ENCODE measurements at places on chromosomes 5 and 9. TPM values are rescaled to one million over a fixed set of nuclear protein-coding genes. Genes with fewer than 3 reads are reported as not detected.

The BICD2 gene
- total RNA-seq, result 34.0 TPM

DNA sequence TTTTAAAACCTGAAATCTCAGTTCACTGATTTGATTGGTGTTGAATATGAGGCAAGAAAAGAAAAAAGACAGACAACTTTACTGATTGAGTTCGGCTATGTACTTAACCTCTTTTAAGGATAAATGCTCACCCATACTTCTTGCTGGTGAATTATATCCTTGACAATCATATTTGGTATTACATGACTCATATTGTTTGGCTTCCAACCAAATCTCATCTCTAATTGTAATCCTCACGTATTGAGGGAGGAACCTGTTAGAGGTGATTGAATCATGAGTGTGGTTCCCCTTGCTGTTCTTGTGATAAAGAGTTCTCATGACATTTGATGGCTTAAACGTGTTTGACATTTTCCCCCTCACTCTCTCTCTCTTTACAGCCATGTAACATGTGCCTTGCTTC lies 255.6 kb upstream of the IZUMO3 start:
- H3K27me3 ChIP-seq, result no peaks in the 10 kb centered on the region
- DNase-seq, result no peak
- no peaks in the 10 kb centered on the region for H3K4me1 ChIP-seq

The TIMD4 gene
- total RNA-seq, result 1.5 TPM

DNA sequence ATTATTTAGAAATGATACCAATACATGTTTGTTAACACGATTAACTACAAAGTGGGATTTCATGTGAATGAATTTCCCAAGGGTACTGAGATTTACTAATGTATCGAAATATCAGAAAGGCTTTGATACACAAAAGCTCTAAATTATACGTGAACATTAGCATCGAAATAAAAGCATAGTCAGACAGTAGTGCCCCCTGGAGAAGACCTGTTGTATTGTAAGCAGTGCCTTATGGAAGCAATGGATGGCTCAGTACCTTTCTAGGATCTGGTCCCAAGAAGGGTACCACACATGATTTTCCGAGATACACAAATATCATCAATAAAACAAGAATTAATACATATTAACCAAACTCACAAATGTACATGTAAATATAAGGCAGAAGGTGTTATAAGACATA lies 153.8 kb downstream of the CDH12 start:
- no peaks in the 10 kb centered on the region for H3K27me3 ChIP-seq
- DNase-seq, result no peak
- H3K4me3 ChIP-seq, result no peak overlapping the region

The PCDHGA6 gene
- 0.10 TPM for total RNA-seq

DNA sequence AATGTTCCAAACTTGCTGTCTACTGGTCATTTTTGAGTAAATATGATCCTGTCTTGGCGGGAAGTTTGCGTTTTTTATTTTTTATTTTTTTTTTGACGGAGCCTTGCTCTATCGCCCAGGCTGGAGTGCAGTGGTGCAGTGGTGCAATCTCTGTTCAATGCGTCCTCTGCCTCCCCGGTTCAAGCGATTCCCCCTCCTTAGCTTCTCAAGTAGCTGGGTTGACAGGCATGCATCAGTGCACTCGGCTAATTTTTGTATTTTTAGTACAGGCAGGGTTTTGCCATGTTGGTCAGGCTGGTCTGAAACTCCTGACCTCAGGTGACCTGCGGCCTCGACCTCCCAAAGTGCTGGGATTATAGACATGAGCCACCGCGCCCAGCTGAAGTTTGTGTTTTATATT lies 45.4 kb downstream of the FGF18 start:
- peaks cover 47% of the 10 kb centered on the region for H3K27me3 ChIP-seq
- H3K4me3 ChIP-seq, result no peak overlapping the region
- no peak overlapping the region for H3K27ac ChIP-seq
- H3K36me3 ChIP-seq, result no peaks in the 10 kb centered on the region
- no peaks in the 10 kb centered on the region for H3K4me1 ChIP-seq
- DNase-seq, result no peak

The DNM1 gene
- total RNA-seq, result 2.2 TPM

The ADGRV1 gene
- 0.52 TPM for total RNA-seq

DNA sequence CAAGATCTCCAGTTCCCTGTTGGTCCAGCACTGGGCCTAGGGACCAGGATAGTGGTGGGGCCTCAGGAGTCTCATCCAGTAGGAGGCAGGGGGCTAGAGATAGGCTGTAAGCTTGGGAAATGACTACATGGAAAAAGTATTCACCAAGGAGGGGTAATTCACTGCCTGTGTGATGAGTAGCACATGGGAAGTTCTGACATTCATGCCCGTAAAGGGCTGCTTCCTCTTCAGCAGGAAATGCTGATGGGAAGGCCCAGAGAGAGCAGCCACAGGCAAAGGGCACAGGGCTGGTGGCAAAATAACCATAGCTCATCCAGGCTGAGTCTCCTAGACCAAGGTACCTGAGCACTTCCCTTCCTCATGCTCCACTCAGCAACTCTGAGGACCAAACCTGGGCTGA lies 23.1 kb upstream of the FRRS1L start:
- no peak for DNase-seq
- H3K27ac ChIP-seq, result no peak overlapping the region
- H3K4me1 ChIP-seq, result no peaks in the 10 kb centered on the region
- peaks cover 11% of the 10 kb centered on the region for H3K27me3 ChIP-seq
- no peaks in the 10 kb centered on the region for H3K36me3 ChIP-seq

DNA sequence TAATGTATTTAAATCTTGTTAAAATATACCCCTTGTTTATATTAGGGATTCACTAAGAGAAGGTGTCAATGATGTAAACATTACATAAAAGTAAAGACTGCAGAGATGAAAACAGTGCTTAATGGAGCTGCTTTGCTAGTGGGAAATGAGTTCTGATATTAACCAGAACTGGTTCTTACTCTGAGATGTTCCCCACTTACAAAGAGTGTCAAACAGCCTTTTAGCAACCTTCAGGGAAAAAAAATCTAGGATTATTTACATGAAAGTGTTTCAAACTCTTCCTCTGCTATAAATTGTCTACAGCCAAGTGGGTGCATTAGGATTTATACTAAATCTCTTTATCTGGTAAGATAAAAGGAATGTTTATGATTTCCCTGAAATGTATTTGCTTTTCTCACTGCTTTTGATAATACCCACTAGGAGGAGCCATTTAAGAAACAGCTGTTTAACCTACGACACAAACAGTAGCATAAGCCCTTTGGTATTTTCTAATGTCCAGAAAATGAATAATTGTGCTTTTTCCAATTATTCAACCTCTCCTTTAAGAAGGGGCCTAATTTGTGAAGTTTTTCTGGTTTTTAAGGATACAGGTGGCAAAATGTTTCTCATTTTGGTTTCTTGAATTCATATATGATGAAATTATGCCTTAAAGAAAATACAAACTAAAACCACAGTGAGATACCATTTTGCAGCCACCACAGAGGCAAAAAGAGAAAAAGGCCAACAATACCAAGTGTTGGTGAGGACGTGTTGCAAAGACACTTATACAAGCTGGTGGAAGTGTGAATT lies 186.3 kb downstream of the TLE4 start:
- no peak overlapping the region for H3K4me3 ChIP-seq
- H3K27me3 ChIP-seq, result peaks cover 5% of the 10 kb centered on the region
- no peaks in the 10 kb centered on the region for H3K36me3 ChIP-seq
- H3K4me1 ChIP-seq, result no peaks in the 10 kb centered on the region
- no peak for DNase-seq

The POU5F2 gene
- 2.9 TPM for total RNA-seq

The PCDHA1 gene
- not detected for total RNA-seq

- H3K4me3 ChIP-seq, result no peak overlapping the region
- no peak for DNase-seq
- H3K27me3 ChIP-seq, result peaks cover 6% of the 10 kb centered on the region
Measured at GRCh38 chr9:110446171-110446570, 108.5 kb upstream of the TXNDC8 start.

The SLC6A7 gene
- total RNA-seq, result not detected

The GARIN3 gene
- not detected for total RNA-seq

DNA sequence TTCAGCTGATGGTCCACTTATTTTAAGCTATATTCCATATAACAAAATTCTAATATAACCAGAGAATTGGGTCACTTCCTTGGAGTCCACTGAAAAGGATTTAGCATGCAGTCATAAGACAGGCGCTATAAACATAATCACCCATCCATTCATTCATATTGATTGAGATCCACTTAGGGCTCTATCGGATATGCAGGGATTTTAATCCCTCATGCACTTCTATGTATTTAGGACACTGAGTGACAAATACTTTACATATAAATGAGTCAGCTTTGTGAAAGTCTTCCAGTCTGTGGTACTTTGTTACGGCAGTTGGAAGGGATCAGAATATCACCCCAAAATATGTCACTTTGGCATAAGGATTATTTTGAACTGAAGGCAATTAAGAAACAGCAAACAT lies 127.3 kb upstream of the ZNF608 start:
- H3K4me1 ChIP-seq, result no peaks in the 10 kb centered on the region
- H3K36me3 ChIP-seq, result no peaks in the 10 kb centered on the region
- DNase-seq, result no peak
- H3K4me3 ChIP-seq, result no peak overlapping the region
- no peaks in the 10 kb centered on the region for H3K27me3 ChIP-seq
- no peak overlapping the region for H3K27ac ChIP-seq

The NIM1K gene
- total RNA-seq, result 1.1 TPM

The FBP2 gene
- not detected for total RNA-seq

The LCP2 gene
- 333 TPM for total RNA-seq

The IFNA2 gene
- not detected for total RNA-seq

DNA sequence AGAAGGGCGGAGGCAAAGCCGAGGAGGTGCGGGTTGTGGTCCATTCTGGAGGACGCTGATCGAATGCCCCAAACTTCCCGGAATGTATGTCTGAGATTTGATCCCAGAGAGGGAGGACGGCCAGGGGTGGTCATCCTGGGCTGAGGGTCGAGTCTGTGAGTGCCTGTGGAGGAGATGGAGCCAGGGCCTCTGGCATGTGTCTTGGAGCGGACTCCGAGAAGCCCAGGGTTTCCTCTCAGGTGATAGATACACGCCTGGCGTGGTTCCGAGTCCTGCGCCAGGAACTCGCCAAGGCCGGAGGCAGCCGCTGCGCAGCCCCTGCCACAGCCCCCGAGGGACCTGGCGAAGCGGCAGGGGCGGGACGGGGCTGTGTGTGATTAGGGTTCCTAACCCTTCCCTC lies 363 bp downstream of the ZNF454 start:
- no peak overlapping the region for H3K4me3 ChIP-seq
- H3K27ac ChIP-seq, result no peak overlapping the region
- no peaks in the 10 kb centered on the region for H3K4me1 ChIP-seq
- DNase-seq, result no peak

The NFIL3 gene
- 20.1 TPM for total RNA-seq

- DNase-seq, result no peak
- H3K4me3 ChIP-seq, result no peak overlapping the region
- H3K27ac ChIP-seq, result no peak overlapping the region
- no peaks in the 10 kb centered on the region for H3K4me1 ChIP-seq
- no peaks in the 10 kb centered on the region for H3K36me3 ChIP-seq
- peaks cover 12% of the 10 kb centered on the region for H3K27me3 ChIP-seq
Measured at GRCh38 chr5:83924891-83925290, 204.2 kb upstream of the HAPLN1 start.

DNA sequence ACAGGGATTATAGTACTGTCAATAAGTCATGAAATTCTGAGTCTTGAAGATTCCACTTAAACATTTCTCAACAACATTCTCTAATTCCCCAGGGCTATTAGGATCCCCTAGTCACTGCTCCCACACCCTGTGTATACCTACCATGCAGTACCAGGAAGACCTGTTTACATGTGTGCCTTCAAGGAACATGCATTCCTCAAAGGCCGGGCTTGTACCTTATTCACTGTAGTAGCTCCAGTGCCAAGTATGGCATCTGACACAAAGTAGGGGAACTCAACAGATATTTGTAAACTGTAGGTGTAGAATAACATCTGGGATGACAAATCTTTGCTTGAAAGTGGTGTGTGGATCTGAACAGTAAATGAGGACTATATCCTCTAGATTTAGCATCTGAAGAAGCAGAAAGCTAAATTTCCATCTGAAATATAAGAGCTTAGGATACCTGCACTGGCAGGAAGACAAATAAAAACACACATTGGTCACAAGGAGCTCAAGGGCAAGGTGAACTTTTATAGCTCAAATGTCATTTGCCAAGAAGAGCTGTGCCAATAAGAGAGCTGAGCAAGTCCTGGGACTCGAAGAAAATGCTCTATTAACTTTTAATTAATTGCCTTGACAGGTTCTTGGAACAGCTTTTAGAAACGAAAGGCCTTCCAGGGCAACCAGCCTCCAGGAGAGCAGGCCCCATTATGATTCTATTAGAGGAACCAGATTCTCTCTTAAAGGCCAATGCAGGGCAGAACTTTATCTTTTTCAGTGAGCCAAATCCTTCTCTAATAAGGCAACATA lies 52.3 kb upstream of the MYOT start:
- H3K27ac ChIP-seq, result no peak overlapping the region
- DNase-seq, result no peak
- no peak overlapping the region for H3K4me3 ChIP-seq
- H3K36me3 ChIP-seq, result peaks cover 6% of the 10 kb centered on the region
- no peaks in the 10 kb centered on the region for H3K4me1 ChIP-seq
- no peaks in the 10 kb centered on the region for H3K27me3 ChIP-seq
